ENCODE measurements at places on chromosomes 16 and 17. TPM values are rescaled to one million over a fixed set of nuclear protein-coding genes. Genes with fewer than 3 reads are reported as not detected.

Gene RIPOR1
- 57.6 TPM for total RNA-seq

GRCh38 chr17:55161935-55162555, 102.7 kb upstream of the HLF start:
- no peak for DNase-seq

- no peak for DNase-seq
These were observed 299.3 kb downstream of the SOX9 start for GRCh38 chr17:72419866-72420774.

GRCh38 chr16:4514606-4515005, 24.0 kb downstream of the CDIP1 start:
- DNase-seq, result no peak

GRCh38 chr16:57997528-57998265, 2.8 kb downstream of the ZNF319 start:
- DNase-seq, result no peak

Gene WNK4
- not detected for total RNA-seq

DNA sequence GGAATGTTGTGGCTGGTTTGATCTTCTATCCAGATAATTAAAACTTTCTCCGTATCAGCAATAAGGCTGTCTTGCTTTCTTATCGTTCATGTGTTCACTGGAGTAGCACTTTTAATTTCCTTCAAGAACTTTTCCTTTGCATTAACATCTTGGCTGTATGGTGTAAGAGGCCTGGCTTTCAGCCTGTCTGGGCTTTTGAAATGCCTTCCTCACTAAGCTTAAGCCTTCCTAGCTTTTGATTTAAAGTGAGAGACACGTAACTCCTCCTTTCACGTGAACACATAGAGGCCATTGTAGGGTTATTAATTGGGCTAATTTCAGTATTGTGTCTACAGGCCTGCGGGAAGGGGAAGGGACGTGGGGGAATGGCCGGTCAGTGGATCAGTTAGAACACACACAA, 42.9 kb downstream of the MSI2 start:
- DNase-seq, result no peak

DNA sequence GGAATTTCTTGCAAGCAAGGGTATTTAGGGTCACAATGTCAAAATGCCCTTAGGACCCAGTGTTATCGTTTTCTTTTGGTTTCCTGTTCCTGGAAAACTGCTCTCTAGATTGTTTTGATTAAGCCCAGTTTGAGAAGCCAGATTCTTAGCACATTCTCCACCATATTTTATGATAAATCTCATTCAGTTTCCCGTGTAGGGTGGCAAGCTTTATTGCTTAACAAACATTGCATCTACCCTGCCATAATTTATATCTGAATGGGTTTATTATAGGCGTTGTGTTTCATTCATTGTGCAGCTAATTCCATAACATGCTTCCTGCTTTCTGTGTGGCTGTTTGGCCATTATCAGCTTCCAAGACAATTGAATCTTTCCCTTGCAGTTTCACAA, 389.1 kb upstream of the DYNLRB2 start:
- no peak for DNase-seq

DNA sequence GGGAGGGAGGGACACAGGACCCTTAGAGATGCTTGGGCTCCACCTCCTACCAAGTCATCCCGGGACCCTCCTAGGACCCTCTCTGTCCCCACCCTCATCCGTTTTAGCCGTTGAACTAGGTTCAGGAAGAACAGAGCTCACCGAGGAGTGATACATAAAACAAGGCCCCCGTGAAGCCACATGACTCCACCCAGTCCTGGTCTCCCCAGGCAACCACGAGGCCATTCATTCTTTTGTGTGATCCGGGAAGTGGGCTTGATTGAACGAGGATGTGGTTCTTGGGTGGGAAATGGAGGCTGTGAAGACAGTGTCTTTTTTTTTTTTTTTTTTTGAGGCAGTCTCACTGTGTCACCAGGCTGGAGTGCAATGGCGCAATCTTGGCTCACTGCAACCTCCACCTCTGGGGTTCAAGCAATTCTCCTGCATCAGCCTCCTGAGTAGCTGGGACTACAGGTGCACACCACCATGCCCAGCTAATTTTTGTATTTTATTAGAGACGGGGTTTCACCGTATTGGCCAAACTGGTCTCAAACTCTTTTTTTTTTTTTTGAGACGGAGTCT, 14.8 kb downstream of the TRARG1 start:
- no peak for DNase-seq

DNA sequence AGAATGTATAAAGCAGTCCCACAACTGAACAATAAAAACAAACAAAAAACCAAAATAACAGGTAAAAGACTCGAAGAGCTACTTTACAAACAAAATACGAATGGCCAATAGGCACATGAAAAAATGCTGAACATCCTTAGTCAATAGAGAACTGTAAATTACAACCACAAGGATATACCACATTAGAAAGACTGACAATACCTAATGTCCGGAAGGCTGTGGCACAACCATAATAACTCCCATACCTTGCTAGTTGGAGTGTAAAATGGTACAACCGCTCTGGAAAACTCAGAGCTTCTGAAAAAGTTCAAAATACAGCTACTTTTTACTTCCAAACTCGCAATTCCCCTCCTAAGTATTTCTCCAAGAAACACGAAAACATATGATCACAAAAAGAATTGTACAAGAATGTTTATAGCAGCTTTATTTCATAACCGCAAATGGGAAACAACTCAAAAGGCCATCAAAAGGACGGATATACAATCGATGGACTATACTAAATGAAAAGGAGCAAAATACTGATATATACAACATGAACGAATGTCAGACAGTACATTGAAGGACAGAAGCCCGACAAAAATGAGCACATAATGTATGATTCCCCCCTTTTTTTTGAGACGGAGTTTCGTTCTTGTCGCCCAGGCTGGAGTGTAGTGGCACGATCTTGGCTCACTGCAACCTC, 2.3 kb downstream of the TP53 start:
- DNase-seq, result no peak

DNA sequence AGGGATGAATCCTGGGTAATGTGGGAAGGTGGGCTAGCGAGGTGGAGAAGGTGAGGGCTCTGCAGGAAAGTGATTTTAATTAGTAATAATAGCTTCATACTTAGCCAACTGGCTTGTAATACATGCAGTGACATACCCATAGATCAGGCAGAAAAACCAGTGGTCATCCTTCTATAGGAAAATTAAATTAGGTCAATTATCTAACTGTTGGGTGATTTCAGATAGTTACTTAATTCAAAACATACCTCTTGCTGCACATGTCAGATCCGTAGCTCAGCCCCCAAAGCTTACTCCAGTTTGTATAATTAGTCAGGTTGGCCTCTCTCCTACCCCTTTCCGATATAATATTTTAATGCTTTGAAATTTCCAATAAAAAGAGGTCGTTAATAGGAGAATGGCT, 137.0 kb downstream of the TMEM114 start:
- DNase-seq, result no peak

DNA sequence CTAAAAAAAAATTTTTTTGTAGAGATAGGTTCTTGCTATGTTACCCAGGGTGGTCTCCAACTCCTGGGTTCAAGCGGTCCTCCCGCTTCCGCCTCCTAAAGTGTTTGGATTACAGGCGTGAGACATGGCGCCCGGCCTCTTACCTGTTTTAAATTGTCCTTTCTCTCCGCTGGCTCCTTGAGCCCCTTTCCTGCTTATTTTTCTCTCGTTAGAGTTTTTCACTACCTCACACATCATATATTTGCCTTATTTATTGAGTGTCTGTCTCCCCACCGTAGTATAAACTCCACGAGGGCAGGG, 760 bp upstream of the SEC14L5 start:
- DNase-seq, result no peak

DNA sequence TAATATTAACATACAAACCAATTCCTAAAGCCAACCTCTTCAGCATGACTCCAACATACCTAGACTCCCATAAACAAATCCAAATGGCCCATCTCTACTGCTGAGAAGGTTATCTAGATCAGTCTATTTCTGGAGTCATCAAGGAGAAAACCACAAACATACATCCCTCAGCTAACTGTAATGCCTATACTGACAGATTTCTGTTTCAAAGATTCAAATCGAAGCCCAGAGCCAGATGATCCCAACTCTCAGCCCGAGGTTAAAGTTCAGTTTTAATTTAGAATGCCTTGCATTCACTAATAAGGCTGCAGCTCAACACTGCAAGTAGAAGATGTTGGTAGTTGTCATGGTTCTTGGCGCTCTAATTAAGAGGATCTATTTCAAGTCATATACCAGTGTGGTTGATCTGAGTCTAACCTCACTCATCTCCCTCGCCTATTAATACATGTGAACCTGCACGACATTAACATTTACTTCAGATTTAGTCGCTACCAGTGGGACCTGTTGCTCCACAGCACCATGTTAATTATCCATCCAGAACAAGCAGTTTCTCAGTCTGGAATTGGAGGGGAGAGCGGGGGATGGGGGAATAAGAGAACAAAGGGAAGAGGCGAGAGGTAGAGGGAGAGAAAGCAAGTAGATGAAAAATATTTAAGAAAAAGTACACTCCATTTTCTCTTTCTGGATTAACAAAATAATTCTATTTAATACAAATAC, 15.4 kb downstream of the PHF12 start:
- no peak for DNase-seq

DNA sequence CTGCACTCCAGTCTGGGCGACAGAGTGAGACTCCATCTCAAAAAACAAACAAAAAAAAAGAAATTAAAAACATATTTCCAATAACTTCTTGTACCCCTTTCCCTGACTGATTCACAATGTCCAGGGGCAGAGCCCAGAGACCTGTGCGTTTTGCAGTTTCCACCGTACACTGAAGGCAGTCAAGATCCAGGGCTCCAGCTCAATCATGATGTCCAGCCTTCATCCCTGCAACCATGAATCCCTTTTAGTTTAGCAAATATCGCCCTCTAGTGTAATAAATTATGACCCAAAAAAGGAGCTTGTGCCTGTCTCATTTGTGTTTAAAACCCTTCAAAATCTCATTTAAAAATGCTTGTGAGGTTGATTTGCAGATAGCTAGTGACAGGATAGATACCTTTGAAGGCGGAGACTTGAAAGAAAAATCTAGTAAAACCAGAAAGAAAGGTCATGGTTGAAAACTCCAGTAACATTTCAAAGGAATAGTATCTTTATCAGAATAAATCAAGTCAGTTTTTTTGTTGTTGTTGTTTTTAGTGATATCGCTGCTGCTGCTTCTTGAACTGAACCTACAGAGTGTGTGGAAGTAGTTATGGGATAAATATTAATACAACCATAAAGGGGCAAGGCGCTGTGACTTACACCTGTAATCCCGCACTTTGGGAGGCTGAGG, 3.7 kb upstream of the ERN1 start:
- no peak for DNase-seq

Gene SYCE1L
- 7.5 TPM for total RNA-seq

GRCh38 chr17:63571632-63572310, 21.5 kb downstream of the DCAF7 start:
- DNase-seq, result no peak

GRCh38 chr16:19517424-19518089, 4.3 kb downstream of the GDE1 start:
- no peak for DNase-seq

DNA sequence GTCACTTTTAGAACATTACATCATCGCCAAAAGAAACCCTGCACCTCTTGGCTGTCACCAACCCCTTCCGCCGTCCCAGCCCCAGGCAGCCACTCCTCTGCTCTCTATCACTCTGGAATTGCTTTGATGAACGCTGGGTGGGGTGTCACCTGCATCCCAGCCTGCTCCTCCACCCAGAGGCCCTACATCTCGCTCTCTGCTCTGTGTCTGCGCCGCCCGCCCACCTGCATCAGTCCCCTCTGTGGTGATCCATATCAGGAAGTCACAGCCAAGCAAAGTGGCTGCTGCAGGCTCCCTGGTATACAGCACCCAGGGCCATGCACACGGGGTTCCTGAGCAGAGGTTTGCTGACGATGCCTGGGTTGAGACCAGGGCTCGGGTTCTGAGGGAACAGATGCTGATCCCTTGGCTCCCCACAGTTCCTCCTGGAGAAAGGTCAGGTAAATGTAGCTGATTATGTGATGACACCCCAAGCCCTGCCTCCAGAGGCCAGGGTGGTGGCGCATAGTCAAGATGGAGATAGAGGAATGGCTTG, 30.8 kb downstream of the MPRIP start:
- no peak for DNase-seq

Gene TGFB1I1
- total RNA-seq, result 97.0 TPM

DNA sequence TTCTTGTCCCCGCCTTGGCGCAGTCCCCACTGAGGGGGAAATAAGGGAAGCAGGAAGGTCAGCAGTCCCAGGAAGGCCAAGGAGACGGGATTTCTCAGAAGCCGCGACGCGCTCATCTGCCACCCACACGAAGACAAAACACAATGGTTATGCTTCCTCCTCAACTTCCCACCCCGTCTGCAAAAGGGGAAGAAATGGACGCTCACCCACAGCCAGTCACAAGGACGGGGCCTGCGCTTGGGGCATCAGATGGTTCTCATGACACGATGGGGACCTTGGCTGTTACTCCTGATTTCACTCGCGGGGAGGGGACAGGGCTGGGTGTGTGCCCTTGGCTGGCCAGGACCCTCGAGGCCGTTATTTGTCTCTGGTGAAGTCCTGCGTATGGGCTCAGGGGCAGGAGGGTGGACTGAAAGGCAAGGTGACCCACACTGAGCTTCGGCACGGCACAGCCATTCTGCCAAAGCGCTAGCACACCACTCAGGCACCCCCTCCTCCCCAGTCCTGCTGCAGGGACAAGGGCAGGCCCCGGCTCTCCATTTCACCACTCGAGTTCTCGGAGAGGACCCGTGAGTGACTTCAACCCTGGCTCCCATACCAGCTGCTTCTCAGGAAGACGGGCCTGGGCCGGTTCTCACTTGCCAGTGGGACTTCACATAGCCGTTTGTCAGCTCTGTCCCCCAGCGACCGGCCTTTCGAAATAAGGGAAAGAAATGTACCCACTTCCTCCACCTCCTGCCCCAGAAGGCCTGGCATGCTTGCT, 84.5 kb downstream of the ABR start:
- DNase-seq, result peak; percentile 77

DNA sequence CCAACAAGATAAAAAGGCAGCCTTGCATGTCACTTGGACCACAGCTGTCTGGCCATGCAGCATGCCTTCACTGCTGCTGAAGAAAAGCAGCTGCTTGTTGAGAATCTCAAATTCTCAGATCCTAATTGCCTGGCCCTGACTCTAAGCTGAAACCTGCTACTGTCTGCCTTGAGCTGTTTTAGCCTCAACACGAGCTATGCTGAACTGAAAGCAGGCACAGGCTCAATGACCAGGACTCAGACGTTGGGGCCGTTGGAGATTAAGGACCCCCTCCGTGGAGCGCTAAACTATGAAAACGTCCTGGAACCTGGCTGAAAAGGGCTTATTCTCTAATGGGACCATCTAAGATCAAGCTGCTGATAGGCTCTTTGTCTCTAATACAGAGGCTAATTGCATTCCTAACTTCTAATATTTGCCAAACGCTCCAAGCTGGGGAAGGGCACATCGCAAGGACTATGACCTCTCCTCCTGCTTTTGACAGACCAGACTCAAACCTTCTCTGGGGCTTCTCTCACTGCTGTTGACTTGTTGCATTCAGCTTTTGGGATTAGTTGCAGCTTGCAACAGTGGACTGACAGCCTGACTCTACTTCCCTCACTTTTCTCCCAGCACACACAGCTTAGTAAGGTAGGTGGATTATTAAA, 4.6 kb upstream of the PLK1 start:
- no peak for DNase-seq

Gene SF3B3
- total RNA-seq, result 382 TPM

All from ureter (tissue), 1 donor.